Breast epithelium (tissue), 4 donors: ENCODE measurements at places on chromosomes 4 and X.

DNA sequence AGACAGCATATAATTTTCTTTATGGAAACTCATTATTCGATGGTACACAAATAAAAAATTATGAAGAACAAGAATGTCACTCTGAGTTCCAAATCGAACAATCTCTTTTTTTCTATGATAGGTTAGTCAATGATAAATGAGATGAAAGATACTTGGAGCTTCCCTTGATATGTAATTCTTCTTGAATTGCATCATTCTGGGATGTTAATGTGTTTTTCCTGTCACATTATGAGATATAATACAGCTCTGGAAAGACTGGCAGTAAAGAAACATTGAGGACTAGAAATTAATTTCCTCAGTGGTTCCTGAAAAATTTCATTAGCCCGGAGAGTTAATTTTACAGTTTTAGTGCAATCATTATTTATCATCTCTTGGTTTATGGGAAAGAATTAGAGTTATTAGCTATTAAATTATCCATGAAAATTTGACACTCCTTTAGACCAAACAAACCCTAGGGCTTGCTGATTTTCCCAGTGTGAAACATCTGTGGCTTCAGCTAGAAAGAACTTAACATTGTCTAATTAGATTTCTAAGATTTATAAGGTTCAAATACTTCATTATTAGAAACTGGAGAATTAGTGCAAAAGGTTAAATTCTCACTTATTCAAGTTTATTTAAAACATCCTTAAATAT is 1546.6 kb upstream of the TENM3 start:
- no peak for DNase-seq

DNA sequence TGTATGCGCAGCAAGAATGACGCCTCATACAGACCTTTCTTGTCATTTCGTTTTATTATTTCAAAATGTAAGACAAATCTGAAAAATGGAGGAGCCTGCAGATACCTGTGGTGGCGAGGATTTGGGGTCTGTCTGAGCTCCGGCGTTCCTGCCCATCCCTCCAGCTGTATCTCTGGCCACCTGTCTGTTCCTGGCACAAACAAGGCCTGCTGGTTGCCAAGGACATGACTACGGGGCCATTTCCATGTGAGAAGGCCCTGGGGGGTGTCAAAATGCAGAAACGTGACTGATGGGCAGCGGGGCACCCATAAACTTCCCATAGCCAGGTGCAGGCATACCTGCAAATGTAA is 591 bp upstream of the TSPAN7 start:
- no peak for DNase-seq

DNA sequence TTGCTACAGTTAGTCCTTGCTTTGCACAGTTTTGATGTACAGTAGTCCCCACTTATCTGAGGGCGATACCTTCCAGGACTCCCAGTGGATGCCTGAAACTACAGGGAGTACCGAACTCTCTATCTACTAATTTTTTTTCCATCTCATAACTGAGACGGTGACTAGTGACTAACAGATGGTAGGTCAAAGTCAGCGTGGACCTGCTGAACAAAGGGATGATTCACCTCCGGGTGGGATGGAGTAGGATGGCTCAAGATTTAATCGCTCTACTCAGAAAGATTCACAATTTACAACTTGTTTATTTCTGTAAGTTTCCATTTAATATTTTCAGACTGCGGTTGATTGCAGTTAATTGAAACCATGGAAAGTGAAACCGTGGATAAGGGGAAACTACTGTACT is 655.8 kb downstream of the ZNF674 start:
- no peak for DNase-seq

DNA sequence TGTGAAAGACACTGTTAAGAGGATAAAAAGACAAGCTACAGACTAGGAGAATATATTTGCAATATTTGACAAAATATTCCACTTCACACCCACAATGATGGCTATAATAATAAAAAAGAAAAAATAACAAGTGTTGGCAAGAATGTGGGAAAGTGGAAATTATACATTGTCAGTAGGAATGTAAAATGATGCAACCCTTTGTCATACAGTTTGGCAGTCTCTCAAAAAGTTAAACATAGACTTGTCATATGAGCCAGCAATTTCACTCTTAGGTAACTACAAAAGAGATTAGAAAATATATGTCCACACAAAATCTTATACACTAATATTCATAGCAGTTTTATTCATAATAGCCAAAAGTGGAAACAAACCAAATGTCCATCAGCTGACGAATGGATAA is 5.2 kb upstream of the RADX start:
- DNase-seq: no peak

GRCh38 chr4:107640197-107640596 is 79.8 kb downstream of the PAPSS1 start:
- no peak for DNase-seq

- no peak for DNase-seq
Observed at GRCh38 chr4:24195991-24196736, 306.3 kb upstream of the PPARGC1A start.

DNA sequence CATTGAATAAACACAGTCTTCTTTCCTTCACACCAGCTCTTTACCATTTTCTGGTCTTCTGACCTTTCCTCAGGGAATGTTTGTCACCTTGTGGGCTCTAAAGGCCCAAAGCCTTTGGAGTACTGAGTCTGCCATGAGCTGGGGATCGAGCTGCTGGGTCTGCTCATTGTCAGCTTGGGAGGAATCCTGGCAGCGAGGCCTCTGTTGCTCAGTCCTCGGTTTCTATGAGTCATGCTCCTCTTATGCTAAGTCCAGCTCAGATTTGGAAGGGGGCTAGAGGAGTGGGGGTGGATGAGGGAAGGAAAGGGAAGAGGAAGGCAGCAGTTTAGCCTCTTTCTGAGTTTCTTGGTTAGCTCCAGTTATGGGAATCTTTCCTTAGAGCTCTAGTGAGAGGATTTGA is 31.1 kb downstream of the NHSL2 start:
- no peak for DNase-seq

GRCh38 chr4:182062936-182063335 is 180.3 kb upstream of the TENM3 start:
- DNase-seq: no peak

- no peak for DNase-seq
Observed at GRCh38 chr4:121738780-121739535, 26.0 kb downstream of the SMIM43 start.

DNA sequence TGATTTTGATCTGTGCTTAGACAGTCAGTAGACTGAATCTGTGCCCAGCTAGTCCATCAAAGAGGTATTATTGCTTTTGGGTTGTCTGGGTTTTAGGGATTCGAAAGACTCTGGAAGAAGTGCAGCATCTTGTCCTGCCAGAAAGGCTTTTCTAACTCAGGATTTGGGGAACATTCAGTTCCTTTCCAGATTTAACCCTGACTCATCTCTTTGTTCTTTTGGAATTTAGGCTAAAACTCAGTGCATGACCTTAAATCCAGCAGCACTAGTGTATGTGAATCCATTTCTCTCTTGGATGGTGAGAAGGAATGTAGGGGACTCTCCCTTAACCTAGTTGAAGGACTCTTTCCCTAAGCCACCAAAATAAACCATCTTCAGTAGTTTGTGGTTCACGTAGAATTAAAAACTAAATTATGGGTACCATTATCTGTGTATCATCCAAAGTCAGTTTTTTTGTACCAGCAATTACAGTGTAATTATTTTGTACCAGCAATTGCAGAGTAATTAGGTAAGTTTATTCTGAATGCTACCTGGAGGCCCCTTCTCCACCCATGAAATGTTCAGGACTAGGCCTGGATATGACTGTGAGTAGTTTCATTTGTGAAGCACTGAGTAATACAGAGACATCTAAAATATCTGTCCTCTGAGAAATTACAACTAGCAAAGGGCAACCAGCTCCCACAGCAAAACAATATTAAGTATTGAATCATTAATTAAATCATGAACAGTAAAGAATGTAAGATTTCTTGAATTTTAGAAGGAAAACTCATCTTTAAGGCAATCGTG is 384.0 kb downstream of the TMA16 start:
- no peak for DNase-seq

DNA sequence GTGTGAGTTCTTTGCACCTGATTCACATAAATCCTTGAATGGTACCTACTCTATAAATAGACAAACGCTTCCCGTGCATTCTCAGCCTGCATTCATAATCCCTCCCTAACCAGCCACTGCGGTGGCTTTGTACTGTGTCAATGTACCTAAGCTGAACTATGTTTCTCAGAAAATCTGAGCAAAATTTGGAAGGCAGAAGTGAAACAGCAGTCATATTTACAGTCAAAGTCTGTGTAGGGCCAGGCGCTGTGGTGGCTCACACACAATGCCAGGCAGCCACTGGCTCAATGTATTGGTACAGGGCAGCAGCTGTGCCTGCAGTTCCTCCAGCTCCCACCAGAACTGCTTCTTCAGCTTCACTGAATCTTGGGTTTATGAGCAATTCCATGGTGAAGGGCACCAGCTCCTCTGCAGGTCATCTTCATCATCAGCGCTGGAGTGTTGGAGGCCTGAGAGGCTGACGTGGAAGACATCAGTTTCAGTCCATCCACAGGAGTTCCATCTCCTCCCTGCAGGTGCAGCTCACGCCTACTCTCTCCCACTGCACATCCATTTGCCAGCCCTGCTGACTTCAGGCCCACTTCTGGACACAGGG is 32.3 kb upstream of the IRF2 start:
- no peak for DNase-seq

GRCh38 chrX:21427086-21427485 is 52.9 kb downstream of the CNKSR2 start:
- DNase-seq: no peak
